ENCODE measurements at places on chromosomes 2 and 18.
A peak's percentile ranks its signal among the peaks of the same experiment; 100 is the strongest.

GRCh38 chr2:158498749-158499136 is 42.0 kb downstream of the PKP4 start:
- DNase-seq: no peak

- no peak for DNase-seq
These were observed 74.8 kb downstream of the HS1BP3 start for GRCh38 chr2:20575935-20576597.

GRCh38 chr2:62215306-62216064 is 19.6 kb downstream of the B3GNT2 start:
- DNase-seq: no peak

DNA sequence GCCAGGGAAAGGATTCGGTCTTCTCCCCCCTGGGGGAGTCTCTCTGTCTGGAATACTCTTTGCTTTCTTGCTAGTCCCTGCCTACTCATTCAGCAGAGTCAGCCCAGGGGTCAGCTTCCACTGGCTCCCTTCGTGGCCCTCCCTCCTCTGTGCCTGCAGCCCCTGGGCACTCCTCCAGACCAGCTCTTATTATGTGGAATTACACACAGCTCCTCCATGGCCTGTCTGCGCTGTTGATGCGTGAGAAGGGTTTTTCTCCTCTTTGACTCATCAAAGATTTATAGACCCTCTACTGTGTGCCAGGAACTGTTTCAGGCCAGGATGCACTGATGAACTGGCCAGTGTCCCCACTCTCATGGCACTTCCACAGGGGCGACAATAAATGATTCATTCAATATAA is 44.4 kb downstream of the ST8SIA5 start:
- DNase-seq: no peak

- no peak for DNase-seq
These were observed 24.4 kb downstream of the EHD3 start for GRCh38 chr2:31258351-31258750.

- DNase-seq: no peak
These were observed 6.3 kb downstream of the EXOC6B start for GRCh38 chr2:72819501-72819900.

DNA sequence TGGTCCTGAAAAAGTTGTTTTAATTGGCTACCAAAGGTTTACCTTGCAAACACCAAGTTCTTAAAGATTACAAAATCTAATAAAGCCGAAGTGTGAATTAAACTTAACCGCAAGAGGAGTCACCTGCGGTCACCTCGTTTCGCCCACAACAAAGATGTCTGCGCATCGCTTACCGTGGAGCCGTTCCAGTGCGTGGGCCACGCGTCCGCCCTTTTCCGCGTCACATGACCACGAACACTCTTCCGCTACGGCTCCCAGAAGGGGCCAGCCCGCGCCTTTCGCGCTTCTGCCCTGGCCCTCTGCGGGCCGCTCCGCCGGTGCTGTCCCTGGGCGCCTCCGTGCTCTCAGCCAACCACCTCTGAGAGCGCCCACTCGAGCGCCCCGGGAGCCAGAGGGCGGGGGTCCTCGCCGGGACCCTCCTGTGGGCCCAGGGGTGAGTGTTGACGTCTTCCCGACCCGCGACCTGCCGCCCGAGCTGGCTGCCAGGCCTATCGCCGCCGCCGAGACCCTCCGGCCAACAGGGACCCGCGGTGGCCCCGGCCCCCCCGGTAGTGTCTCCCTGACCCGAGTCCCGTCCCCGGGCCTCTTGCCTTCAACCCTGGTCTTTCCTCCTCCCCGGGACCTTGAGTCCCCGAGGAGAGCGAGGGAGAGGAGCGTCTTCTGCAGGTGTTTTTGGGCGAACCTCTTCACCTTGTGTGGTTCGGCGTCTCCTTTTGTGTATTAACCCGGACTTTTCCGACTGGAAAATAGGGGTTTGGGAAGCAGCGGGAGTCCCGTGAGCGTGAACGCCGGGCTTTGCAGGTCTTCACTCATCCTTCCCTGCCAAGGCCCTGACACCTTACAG is at the start of gene MFF:
Gene MFF (plus strand): TSS at position 257 of the 844 bp plus-strand sequence. CDS start 5,415 bp downstream, outside the sequence.
- DNase-seq: peak; percentile 90

GRCh38 chr18:59915606-59916005 is 15.8 kb downstream of the PMAIP1 start:
- DNase-seq: no peak

- DNase-seq: no peak
These were observed 52.3 kb upstream of the CERS6 start for GRCh38 chr2:168403736-168404135.

DNA sequence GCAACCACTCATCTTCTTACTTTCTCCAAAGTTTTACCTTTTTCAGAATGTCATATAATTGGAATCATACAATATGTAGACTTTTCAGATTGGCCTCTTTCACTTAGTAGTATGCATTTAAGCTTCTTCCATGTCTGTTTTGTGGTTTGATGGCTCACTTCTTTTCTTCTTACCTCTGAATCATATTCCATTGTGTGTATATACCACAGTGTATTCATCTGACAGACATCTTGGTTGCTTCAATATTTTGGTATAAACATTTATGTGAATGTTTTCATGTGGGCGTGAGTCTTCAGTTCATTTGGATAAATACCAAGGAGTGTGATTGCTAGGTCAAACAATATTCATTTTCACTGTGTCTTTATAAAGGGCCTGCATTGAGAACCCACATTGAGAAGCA is 136.1 kb upstream of the NOSTRIN start:
- no peak for DNase-seq

GRCh38 chr2:189066037-189066436 is 91.9 kb downstream of the COL3A1 start:
- no peak for DNase-seq

GRCh38 chr2:219480004-219480403 is 18.7 kb upstream of the GMPPA start:
- no peak for DNase-seq

- DNase-seq: no peak
These were observed 410.3 kb downstream of the LRATD1 start for GRCh38 chr2:15042801-15043217.

- DNase-seq: no peak
These were observed 567.4 kb downstream of the TSN start for GRCh38 chr2:122322815-122323214.

DNA sequence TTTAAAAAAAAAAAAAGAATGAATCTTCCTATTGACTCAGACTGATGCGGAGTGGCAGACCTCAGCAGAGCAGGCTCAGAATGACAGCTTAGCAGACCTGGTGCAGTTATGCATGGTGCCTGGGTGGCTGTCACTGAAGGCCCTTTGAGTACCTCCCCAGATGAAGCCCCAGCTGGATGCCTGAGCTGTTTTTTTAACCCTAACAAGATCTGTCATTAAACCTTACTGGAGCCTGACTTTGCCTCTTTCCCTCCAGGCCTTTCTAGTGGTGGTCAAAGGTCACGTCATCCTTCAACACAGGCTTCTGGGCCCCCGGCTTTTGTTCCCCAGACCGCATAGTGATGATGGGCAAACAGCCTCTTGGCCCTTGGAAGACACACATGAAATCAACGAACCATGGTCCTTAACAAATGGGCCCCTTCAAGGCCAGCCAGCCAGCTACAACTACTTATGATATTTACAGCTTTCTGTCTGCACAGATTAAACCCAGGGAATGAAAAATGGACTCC is 138.3 kb upstream of the CYP1B1 start:
- no peak for DNase-seq

GRCh38 chr2:20994130-20994529 is 49.7 kb downstream of the APOB start:
- DNase-seq: no peak

- DNase-seq: no peak
These were observed 68.4 kb upstream of the CDCA7 start for GRCh38 chr2:173286153-173286809.

- DNase-seq: no peak
These were observed 19.3 kb upstream of the CHMP1B start for GRCh38 chr18:11831921-11832320.

DNA sequence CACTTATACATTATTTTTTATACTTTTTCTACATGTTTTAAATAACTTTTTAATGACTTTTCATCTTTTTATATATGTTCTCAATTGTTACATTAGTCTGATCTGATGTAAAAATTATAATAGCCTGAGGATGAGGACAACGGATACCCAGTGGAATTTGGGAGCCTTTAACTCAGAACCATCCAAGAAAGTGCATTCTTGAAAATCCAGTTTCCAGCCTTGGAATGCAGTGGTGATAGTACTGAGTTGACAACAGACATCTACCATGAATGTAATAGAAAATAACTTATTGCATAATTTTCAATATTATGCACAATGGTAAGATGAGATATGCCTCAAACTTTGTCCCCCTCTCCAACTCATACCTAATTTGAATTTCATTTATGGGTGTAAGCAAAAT is 120.7 kb upstream of the ZC3H15 start:
- no peak for DNase-seq

DNA sequence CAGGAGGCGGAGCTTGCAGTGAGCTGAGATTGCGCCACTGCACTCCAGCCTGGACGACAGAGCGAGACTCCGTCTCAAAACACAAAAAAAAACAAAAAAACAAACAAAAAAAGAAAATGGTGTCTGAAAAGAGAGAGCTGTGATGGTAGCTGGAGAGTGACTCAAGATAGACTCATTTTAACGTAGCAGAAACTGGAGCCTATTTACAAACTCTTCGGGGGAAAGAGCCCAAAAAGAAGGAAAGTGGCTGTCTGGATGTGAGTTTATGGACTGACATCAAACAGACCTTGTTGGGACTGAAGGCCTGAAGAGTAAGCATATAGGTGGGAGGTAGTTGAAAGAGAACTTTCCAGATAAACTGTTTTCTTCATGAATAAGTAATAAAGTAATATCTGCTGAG is 51.8 kb downstream of the LIMS1 start:
- DNase-seq: no peak
